ENCODE measurements at places on chromosomes 7 and 10.

DNA sequence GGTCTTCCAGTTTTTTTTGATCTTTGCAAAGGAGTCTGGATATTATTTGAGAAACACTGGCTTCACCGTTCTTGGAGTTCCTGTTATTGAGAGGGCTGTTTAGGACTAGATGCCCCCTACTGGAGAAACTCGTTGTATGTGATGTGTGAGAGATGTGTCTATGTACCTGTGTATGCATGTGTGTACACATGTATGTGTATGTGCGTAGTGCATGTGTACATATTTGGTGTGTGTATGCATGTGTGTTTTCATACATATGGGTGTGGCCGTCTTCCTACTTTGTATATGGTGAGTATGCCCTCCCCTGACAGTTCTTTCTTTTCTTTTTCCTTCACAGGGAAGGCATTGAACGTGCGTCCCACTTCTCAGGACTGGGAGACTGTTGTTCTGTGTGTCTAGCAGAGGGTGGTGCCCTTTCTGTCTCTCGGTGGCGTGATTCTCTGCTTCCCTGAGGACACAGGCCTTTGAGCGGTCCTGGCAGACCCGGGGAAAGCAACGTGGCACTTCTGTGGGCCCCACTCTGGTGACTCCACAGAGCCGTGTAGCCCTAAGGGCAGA lies 3.0 kb upstream of the CALHM3 start:
- DNase-seq = peak; percentile 75

DNA sequence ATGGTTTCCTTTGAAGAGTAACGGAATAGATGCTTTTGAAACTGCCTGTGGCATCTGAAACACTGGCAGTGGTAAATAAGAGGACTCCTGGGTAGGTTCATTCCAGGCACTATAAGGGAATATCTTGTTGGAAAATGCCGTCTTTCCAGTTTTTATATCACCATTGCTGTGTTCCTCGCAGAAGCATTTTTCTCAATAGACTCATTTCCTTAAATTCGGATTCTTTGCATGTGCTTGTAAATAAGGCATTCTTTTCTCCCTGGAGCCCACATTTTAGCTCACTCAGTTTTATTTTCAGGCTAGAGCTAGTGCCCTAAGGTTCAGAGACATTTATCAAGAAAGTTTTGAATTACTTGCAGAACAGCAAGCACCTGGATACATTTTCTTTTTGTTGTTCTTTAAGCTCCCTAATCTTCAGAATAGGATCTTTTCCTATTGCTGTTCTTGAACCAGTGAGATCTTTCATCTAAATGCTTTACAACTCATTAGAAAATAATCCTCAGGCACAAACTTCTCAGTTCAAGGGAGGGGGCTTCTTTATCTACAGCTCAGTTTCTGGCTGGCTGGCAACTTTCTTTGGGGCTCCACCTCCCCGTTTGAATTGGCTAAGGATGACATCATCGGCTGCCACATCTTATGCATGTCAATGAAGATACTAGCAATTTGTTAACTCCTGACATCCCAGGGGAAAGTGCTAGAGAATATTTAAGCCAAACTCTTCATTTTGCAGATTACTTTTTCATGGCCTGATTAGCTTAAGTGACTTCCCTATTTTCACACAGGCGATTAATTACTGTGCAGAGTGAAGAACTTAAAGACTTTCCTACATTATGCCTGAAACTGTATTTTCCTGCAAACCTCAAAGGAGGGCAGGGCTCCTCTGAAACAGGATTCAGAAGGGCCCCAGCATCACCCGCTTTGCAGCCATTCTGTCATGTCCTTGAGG lies 133.7 kb upstream of the RSU1 start:
- peak; percentile 90 for DNase-seq

DNA sequence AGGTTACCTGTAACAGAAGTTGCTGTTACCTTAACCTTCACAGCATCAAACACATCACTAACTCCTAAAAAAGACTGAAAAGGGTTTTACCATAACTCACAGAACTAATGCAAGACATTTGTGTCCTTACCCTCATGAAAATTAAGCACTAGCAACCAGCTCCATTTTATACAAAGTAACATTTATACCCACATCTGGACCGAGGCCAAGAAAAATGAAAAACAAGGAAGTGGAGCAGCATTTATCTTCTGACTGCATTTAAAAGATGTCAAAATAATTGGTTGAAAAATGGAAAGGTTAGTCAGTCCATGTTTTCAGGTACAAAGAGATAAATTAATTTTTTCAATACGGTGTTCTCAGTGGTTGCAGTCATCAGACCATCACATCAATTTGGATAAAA lies 3.1 kb upstream of the RBP4 start:
- DNase-seq = no peak

DNA sequence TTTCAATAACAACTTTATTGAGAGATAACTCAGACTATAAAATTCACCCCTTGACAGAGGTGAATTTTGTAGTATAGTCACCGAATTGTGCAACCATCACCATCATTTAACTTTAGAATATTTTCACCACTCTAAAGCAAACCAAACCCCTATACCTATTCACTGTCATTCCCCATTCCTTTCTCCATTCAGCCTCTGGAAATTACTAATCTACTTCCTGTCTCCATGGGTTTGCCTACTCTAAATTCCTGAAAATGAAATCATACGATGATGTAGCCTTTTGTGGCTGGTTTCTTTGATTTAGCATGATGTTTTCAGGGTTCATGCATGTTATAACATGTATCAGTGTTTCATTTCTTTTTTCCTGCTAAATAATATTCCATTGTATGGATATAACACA lies 15.6 kb upstream of the LMTK2 start:
- no peak for DNase-seq

GRCh38 chr7:142815134-142815533 lies 39.7 kb upstream of the EPHB6 start:
- DNase-seq = no peak

- DNase-seq = no peak
Measured at GRCh38 chr7:102061981-102062390, 224.7 kb upstream of the SH2B2 start.

- peak; percentile 61 for DNase-seq
Measured at GRCh38 chr10:14635043-14635710, 139.5 kb downstream of the FAM107B start.

DNA sequence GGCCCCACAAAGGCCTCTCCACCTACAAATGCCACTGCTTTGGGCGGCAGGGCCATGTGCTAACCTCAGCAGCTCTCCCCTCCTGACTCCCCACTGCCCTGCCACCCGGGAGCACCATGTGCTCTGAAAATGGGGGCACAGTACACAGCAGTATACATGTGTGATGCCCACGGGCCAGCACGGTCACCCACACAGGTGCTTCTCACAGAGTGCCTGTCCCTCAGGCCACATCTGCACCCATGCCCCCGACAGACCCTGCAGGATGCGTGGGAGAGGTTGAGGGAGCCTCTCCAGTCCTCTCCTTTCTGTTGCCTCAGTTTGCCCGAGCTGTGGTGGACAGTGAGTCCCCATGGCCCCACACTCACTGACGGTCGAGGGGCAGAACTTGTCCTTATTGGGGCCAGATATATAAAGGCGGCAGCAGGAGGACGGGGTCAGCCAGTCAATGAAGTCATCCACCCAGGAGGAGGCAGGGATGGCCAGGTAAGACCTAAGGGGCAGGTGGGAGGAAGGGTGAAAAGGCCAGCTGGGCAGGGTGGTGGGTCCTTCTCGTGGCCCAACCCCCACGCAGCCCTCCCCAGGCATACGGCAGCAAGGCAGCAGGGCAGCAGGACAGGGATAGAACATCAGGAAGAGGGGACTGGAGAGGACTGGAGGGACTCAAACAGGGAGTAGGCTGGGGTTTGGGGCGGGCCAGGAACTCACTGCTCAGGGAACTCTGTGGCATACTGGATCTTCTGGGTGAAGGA lies 19.6 kb downstream of the NPC1L1 start:
- no peak for DNase-seq

- DNase-seq = no peak
Measured at GRCh38 chr7:12436126-12436525, 32.5 kb upstream of the VWDE start.

- peak; percentile 79 for DNase-seq
Measured at GRCh38 chr10:7672341-7673134, 5.8 kb upstream of the ITIH5 start.
